ENCODE measurements at places on chromosomes 7 and 10.

DNA sequence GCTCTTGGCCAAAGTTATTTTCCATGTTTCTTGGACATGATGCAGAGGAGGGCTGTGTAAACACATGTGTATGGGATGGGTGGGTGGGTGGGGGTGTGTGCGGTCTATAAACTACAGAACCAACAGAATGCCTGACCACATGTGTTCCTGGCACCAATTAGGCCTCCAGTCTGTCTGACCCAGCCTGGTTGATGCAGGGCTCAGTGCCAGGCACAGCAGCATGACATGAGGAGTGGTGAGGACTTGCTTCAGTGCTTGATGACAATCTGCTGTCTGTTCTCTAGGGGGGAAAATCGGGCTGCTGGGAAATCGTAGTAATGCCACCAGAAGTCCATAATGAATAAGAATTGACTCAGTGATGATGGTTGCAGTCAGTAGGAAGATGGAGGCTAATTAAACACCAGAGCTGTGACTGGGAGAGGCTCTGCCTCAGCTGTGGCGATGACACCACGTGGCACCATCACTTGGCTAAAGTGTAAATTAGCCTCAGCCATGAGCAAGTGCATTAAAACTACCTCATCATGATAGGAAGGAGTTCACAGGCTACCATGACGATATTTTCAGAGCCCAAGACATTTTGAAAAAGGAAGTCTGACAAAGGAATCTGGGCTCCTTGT lies 260.1 kb upstream of the PODXL start:
- no peak for DNase-seq

DNA sequence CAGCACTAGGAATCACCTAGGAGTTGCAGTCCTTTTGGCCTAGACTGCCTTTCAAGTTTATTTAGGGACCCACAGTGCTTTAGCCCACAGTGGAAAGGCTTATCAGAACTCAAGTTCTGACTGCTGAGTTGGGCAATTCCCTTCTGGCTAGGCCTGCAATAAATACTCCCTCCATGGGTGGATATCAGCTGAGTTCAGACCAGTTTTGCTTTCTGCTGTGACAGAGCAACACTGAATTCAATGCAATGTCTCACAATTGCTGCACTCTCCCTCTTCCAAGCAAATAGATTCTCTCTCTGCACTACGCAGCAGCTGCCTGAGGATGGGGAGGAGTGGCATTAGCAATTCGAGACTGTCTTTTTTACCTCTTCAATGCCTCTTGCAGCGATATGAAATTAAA lies 1153.3 kb downstream of the SORCS1 start:
- DNase-seq: no peak

GRCh38 chr10:132696728-132697577 lies 89.0 kb downstream of the NKX6-2 start:
- no peak for DNase-seq

DNA sequence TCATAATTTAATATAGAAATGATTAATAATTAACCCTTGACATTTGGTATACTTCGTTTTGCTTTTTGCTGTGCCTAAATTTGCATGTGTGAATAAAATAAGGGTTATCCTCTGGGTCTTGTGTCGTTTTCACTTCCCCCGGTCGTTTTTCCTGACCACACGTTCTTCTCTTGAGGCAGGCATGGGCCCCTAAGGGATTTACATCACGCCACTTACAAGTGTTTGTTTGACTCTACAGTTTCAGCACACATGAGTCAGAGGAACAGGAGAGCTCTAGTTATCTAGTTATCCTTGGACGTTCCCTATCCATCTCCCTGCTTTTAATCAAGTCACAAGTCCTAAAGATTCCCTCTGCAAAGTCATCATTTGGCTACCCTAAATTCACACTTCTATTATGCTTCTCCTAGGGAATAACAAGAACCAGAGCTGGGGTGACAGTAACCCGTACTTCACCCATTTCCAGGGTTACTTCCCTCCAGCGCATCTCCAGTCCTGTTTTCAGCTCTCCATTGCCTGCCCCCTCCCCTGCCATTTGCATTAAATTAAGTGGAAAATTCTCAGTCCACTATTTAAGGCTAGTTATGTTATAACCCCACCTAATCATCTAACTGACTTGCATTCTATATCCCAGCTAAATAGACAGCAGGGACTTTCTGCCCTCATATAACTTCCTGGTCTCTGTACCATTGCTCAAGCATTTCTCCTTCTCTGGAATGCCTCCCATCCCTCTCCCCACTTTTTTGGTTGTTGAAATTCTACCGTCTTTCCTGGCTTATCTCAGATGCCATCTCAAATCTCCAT lies 206.9 kb downstream of the PTEN start:
- no peak for DNase-seq

DNA sequence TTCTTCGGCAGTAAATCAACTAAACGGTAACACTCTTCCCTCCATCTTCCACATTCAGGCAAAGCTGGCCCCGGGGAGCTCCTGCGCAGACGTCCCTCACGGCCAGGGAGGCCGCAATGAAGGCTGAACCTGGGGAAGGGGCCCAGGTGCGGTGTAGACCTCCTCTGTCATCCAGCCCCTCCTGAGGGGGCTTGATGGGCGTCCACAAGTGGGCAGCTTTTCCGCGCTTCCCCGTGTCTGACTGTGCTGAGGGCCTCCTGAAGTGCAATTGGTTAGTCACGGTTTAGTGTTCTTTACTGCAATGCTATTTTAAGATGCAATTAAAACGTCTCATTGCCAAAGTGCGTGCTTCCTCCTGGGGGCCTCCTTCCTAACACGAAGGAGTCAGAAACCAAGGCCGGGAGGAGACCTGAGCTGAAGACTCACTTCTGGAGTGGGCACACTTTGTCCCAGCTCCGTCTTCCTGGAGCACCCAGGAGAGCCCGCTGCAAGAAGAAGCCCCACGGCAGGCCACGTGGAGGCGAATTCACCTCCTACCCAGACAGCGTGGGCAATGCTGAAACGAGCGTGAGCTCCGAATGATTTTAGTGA lies 173.3 kb downstream of the ELFN1 start:
- no peak for DNase-seq

DNA sequence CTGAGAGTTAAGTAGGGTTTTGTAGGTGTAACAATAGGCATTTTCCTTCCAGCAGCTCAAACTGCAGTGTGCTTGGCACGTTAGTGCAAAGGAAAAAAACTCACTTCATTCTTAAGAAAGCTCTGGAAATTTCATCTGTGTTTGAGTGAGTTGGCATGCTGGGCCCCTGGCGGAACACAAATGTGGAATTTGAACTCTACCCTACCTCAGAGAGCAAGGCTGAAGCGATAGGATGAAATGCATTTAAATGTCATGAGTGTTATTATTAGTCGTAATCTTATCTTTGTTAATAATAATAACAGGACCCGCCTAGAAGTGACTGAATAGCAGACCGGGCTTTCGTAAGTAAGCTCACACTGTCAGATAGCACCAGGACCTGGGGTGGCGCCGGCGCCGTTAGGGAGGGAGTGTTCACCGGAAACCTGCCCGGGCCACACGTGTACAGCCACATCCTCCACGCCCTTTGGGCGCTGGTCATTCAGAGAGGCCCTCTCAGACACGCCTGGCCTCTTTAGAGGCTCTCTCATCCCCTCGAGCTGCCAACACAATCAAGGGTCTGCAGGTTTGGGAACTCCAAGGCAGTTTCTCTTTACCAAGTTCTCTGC lies 63.5 kb downstream of the GRK5 start:
- DNase-seq: peak; percentile 39

- DNase-seq: no peak
Measured at GRCh38 chr10:131667561-131667960, 233.2 kb upstream of the PPP2R2D start.

- no peak for DNase-seq
Measured at GRCh38 chr7:114264023-114264422, 150.6 kb upstream of the FOXP2 start.

DNA sequence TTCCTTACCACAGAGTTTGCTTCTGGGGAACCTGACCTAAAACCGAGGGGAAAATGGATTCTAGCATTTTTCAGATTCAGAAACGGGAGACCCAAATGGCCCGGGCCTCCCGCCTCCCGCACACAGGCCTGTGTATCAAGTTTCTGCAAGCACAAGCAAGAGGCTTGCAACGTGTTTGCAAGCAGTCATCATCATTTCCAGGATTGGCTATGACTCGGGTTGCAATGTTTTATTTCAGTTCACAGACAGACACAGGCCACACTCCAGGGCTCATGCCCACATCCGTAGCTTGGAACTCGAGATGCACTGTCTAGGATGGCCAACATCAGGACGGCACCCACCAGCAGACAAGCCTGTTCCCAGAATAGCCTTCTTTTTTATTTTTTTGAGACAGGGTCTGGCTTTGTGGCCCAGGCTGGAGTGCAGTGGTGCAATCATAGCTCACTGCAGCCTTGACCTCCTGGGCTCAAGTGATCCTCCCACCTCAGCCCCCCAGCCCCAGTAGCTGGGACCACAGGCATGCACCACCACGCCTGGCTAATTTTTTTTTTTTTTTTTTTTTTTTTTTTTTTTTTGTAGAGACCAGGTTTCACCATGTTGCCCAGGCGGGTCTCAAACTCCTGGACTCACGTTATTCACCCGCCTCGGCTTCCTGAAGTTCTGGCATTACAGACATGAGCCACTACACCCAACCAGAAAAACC lies 68.1 kb upstream of the FOXK1 start:
- DNase-seq: no peak

DNA sequence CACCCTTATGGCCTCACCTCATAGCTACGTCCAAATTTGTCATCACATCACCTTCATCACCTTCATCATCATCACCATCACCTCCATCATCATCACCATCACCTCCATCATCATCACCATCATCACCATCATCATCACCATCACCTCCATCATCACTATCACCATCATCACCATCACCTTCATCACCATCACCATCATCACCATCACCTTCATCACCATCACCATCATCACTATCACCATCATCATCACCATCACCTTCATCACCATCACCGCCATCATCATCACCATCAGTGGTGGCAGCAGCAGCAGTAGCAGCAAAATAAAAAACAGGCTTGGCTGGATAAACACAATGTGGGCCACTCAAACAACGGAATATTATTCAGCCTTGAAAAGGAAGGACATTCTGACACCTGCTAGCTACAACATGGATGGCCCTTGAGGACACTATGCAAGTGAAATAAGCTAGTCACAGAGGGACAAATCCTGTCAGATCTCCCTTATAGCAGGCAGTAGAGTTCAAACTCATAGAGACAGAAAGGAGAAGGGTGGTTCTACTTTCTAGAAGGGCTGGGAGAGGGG lies 47.7 kb upstream of the PDGFA start:
- no peak for DNase-seq

- no peak for DNase-seq
Measured at GRCh38 chr7:93036807-93037206, 81.0 kb downstream of the SAMD9 start.

DNA sequence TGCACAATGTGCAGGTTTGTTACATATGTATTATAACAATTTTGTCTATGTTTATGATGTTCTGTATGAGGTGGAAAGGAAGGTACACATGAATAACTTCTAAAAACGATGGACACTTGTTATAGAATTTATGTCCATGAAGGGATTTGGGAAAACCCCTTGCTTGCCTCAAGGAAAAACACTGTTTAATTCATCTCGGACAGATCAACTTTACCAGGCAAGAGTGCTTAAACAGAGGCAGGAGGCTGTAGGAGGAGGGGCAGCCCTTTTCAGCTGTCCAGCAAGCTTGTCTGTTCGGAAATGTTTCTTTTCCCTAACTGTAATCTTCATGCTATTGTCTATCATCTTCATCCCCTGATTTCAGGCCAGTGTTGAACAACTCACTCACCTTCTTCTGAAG lies 200.9 kb downstream of the CDC14C start:
- DNase-seq: no peak

Measured in activated CD4-positive, CD25-positive, alpha-beta regulatory T cell (primary cell).